Karpas-422 (cell line): ENCODE measurements at places on chromosomes 7 and 10.

- DNase-seq: peak; percentile 82
Measured at GRCh38 chr7:77799078-77799964, 748 bp downstream of the PHTF2 start.

- no peak for DNase-seq
Measured at GRCh38 chr7:29386196-29386765, 177.4 kb upstream of the PRR15 start.

DNA sequence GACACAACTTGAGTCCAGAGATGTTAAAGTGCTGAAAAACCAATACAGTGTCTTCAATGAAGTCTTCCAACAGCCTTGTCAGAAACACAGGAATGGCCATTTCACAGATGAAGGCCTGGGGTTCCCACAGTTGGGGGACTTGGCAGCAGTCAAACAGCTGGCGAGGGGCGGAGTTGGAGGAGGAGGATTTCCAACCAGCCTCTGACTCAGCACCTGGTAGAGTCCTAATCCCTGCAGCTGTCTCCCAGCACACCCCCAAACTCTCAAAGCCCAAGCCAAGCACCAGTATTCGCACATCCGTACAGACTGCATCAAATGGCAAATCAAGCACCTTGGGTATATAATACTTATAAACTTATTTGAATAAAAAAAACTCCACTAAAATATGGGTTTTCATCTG is 28.0 kb downstream of the CTBP2 start:
- DNase-seq: no peak

DNA sequence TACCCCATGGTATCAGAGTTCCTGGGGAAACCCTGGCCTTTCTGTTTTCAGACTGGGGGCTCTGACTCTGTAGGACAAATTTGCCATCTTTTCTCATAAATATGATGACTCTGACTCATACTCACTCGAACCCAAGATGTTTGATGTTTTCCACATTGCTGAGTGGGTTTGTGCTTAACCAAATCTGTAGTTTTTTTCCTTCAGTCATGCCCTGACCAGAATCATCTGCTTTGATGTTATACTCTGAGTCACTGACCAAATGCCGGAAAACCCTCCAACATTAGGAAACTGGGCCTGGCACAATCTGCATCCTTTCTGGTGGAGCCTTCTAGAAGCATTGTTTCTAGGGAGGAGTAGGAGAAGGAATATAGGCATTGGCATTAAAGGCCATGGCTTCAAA is 118.7 kb downstream of the C10orf105 start:
- no peak for DNase-seq

DNA sequence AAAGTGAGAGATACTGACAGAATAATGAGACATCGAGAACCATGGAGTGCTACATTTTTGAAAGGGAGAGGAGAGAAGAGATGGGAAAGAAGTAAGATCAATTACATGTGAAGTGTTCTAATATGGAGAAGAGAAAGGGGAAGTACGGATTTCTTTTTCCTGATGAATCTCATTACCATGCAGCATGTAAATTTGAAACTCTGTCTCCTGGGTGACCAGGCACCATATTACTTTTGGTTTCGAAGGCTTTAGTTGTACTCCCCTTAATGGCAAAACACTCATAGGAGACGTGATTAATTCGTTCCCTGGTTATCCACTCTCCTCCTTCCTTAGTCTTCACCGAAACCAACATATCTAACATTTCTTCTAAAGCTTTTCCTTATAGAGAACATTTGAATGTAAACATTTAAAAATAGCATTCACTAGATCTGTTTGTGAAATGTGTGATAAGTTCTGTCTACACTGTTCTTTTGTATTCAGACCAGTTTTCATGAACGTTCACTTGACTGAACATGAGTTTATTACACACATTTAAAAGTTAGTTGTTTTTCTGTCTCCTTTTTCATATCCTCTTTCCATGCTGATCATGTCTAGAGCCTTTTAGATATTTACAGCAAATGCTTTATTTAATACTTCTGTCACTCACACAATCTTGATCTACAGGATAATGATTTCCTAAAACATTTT is 80.2 kb upstream of the MSRB2 start:
- DNase-seq: peak; percentile 50

DNA sequence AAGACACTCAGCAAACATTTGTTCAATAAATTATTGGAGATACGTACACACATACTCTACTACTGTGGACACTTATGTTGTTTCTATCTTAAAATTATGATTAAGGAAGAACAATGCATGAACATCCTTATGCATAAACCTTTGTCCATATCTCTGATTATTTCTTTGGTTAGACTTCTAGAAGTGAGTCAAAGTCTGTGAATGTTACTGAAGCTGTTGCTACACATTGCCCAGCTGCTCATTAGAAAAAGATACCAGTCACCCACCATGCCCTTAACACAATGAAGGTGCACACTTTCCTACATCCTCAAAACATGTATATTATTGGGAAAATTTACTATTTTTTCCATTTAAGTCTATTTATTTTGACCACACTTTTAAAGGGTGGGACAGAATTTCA is 1.4 kb upstream of the CLRN3 start:
- DNase-seq: no peak

DNA sequence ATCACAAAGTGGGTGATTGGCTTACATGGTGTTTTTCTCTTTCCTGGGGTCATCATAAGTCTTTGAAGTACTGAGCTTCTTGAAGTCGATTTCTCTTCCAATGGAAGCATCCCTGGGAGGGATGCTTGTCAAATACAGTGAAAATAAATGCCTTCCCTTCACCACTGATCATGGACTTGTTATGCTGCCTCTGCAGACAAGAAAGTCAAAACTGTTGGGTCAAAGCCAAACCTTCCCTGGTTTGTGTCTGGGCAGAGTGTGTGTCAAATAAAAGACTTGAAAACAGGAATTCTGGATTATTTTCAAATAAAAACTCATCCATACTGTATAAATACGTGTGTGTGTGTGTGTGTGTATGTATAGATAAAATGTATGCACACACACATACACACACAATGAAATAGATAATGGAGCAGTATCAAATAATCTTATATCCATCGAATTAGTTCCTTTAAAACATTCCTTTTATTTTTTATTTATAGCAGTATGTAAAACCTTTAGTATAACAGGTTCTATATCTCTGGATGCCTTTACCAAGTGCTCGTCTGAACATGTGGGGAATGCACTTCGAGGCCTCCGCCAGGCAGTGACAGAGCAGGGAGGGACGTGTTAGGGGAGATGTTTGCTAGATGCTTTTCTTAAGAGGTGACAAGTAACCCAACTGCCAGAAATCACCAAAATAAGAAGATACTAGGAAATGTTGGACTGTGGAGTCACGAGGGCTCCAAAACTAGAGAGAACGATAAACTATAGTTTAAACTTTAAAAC is 27.2 kb upstream of the WNT16 start:
- DNase-seq: no peak

- peak; percentile 57 for DNase-seq
Measured at GRCh38 chr7:120996988-120997345, 8.5 kb downstream of the CPED1 start.

DNA sequence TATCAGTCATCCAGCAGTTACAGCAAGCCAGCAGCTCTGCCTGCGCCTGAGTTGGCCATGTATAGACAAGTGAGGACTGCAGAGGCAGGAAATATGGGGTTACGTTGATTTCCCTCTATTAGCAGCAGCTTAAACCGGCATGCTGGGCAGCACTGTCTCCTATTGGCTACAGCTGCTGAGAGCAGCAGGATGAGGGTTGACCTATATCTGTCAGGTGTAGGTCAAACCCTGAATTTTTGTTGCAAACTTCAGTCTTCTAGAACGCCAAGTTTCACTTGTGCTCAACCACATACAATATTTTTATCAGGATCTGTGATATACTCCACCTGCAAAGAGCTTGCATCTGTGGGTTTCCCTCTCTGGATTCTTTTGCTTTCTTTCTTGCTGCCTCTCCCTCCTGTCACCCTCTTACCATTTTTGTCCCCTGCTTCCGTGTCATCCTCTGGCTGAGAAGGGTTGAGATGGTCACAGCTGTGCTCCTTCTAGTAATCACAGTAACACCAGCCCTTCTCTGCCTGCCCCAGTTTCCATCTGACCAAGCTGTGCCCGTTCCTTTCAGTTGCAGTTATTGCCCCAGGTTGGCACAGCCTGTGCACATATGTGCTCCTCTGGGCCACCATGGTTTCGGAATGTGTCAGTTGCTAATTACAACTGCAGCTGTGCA is 23.8 kb upstream of the GLCCI1 start:
- DNase-seq: no peak

DNA sequence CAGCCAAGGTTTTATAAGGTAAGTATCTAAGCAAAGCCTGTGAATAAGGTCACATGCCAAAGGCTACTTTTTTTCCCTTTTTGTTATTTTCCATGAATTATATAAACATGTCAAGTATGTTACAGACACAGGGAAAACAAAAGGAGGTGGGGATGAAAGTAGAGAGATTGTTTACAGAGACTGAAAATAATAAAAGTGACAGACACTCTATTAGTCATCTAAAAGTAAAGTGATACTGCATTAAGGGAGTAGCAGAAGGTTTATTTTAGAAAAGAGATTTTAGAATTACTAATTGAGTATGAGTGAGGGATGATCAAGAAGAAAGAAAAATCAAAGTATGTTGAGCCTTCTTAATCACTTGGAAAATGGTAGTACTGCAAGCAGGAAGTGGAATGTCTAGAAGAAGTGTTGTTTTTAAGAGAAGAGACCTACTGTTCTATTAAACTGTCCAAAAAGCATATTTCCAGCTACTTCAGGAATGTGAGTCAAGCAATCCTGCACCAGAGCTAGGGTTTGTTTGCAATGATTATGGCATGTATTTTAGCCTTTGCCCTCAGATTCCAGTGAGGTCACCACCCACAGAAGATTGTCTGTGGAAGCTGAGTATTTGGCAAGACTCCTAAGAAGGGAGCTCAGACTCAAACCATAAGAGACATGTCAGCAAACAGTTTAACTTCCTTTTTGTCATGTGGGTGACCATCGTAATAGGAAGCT is 177.9 kb upstream of the PLXDC2 start:
- peak; percentile 40 for DNase-seq

DNA sequence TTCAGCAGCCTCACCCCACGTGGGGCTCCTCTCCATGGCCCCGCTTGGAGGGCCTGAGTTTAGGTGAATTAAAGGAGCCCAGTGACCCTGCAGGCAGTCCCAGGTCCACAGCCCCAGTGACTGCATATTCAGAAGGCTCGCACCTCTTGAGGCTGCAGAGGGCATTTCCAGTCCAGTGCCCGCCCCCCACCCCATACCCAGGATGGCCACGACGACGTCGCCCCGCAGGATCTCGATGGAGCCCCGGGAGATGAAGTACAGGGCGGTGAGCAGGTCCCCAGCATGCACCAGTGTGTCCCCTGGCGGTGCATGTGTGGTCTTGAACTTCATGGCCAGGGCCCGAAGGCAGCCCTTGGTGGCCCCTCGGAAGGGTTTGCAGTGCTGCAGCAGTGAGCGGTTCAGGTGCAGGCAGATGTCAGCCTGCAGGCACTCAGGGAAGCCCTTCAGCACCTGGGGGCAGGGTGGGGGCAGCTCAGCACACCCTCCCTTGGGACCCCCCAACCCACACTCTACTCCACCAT is 28.1 kb downstream of the KCNH2 start:
- no peak for DNase-seq

DNA sequence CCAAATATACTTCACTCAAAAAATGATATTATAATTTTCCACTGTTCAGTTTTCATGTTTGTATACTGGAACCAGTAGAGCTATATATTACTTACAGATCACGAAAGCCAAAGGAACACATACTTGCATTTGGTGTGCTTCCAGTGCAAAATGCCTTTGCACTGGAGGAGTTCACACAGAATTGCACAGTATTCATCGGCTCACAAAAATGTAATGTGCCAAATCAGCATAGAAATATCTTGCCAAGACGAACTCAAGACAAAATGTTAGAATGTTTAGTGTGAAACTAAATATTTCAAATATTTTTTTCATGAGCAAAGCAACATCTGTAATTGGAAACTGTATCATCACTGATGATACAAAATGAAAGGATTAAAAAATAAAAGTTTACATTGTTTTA is 646.2 kb upstream of the SEMA3D start:
- DNase-seq: no peak

GRCh38 chr10:93766918-93767317 is 9.2 kb downstream of the LGI1 start:
- DNase-seq: no peak

DNA sequence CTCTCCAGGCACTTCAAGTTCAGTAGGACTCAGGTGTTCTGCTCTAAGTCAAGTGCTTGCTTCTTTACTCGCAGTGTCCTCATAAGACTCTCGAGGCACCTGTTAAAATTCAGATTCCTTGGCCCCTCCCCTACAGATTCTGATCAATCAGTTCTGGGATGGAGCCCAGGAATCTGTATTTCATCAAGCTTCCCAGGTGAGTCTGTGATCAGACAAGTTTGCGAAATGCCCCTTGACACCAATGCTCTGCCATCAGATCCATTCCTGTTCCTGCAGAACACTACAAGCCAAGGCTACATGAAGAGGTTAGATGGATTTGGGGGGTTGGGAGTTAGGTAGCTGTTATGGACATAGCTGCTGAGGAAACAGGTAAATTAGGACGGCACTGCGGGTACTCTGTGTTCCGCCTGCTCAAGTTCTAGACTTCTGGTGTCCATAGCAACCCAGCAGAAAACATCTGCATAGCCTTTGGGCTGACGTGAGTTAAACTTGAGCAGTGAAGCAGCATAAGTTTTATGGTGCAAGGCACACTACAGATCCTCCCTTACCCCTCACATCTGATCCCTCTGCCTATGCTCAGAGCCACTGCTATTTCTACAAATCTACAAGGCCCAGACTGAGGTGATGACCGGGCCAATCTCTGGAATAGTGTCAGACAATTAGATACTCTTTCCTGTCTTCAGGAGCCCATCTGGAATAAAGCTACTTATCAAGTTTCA is 6.8 kb upstream of the NCOA4 start:
- peak; percentile 42 for DNase-seq

DNA sequence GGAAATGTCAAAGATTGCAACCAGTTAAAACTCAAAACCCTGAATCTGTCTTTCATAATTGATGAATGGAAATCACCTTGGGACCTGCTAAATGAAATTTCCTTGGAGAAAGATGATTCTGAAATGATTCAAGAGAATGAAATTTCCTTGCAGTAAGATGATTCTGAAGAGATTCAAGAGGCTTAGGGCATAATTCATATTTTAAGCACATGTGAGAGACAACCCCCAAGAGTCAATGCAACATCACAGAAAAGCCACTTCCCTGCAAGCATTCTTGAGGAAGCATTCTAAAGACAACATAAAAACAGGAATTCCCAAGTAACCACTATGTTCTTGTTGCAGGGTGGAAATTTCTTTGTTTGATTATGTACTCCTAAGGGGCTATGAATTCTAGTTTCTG is 113.7 kb downstream of the RELN start:
- no peak for DNase-seq

GRCh38 chr10:92131275-92131820 is 159.5 kb downstream of the CPEB3 start:
- no peak for DNase-seq

GRCh38 chr10:85888004-85888403 is 478.6 kb downstream of the GRID1 start:
- no peak for DNase-seq

DNA sequence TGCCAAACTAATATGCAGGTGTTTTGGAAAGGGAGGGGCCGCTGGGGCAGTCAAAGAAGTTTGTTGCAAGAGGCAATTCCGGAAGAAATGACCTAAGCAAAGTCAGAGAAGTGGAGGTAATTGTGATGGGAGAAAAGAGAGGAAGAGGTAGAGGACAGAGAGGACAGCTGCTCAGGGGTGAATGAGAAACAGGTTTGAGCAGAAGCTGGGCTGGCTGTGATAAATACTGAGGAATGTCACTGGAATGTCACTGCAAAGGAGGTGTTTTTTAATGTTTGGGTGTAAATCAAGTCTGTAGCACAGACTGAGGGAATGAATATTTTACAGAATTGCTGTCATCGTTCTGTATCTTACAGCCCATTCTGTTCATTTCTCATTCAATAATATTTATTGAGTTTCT is 207.2 kb downstream of the DPP6 start:
- DNase-seq: no peak

GRCh38 chr10:31509989-31510388 is 191.0 kb downstream of the ZEB1 start:
- no peak for DNase-seq
